ENCODE measurements at places on chromosomes 4 and X. TPM values are rescaled to one million over a fixed set of nuclear protein-coding genes. Genes with fewer than 3 reads are reported as not detected.

DNA sequence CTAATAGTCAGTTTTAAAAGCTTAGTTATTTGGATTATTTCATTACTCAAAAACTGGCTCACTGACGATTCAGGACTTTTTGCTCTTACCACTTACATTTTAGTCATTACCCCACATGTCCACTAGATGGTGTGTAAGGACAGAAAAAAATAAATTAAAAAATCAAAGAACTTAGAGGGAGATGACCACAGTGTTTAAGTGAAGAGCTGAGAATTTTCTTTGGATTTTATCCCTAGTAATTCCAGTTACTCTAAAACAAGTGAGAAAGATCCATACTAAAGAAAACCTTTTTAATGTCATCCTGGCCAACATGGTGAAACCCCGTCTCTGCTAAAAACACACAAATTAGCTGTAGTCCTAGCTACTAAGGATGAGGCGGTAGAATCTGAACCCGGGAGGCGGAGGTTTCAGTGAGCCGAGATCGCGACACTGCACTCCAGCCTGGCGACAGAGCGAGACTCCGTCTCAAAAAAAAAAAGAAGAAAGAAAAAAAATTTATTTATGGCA is 26.4 kb upstream of the TMPRSS11B start:
- DNase-seq, result peak; percentile 79

DNA sequence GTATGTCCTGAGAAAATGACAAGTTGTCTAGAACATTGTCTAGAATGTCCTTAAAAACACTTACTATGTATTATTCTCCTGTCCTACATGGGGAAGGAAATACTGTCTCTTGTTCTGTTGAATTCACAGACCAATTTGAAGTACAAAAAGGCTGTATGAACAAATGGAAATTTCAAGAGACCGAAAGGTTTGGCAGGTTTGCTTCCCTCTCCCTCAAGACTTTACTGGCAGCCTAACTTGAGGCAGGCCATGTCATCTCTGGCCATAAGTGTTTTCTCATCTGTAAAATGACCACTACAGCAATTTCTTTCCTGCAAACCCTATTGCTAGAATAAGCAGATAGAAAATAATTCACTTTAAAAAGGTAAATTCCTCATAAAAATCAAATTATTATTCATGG is 191.2 kb upstream of the BMP3 start:
- DNase-seq, result no peak

- DNase-seq, result no peak
Observed at GRCh38 chr4:12573716-12574115, 910.4 kb downstream of the RAB28 start.

GRCh38 chr4:108602163-108602562 is 18.2 kb upstream of the RPL34 start:
- DNase-seq, result no peak

DNA sequence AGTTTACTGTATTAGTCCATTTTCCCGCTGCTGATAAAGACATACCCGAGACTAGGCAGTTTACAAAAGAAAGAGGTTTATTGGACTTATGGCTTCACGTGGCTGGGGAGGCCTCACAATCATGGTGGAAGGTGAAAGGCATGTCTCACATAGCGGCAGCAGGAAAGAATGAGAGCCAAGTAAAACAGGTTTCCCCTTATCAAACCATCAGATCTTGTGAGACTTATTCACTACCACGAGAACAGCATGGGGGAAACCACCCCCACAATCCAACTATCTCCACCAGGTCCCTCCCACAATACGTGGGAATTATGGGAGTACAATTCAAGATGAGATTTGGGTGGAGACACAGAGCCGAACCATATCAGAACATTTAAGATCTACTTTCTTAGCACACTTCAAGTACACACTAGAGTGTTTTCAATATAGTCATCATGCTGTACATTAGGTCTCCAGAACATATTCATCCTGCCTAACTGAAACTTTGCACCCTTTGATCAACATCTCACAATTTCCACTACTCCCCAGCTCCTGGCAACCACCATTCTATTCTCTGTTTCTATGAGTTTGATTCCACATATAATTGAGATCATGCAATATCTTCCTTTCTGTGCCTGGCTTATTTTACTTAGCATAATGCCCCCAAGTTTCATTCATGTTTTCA is 341.0 kb downstream of the ARHGAP24 start:
- no peak for DNase-seq

- DNase-seq, result no peak
Observed at GRCh38 chr4:38982361-38983095, 49.7 kb downstream of the TMEM156 start.

DNA sequence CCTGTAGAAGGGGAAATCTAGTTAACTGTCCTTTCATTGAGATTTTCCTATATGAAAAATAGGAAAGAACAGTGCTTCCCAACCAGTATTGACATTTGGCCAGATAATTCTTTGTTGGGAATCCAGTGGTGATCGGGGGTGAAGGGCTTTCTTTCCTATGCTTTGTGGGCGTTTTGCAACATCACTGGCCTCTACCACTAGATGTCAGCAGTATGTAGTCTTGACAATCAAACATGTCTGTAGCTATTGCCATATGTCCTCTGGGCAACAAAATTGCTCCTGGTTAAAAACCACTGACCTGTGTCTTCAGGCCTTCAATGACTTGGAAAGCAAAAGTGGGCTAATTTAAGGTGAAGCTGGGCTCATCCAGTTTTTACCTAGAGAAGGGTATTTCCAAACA is 658.5 kb downstream of the DACH2 start:
- DNase-seq, result no peak

DNA sequence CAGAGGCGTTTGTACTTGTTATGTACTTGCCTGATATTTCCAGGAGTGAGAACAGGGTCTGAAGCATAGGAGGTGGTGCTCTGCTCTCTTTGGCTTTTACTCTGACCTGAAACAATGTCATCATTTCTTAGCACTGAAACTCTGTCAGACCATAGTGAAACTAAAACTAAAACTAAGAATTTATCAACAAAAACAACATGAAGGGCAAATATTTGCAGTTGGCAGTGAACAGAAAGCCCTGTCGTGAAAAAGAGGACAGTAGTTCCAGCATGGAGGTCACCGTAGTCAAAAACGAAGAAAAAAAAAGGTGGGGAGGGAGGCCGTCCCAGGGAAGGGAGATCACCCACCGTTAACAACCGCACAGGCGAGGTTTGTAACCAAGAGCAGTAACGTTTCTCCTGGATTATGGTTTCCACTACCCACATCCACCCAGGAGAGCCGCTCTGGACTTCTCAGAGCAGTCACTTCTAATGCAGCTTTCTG is 97.5 kb downstream of the ANK2 start:
- peak; percentile 31 for DNase-seq

The LARP1B gene
- total RNA-seq, result 25.5 TPM

The GAGE13 gene
- not detected for total RNA-seq

DNA sequence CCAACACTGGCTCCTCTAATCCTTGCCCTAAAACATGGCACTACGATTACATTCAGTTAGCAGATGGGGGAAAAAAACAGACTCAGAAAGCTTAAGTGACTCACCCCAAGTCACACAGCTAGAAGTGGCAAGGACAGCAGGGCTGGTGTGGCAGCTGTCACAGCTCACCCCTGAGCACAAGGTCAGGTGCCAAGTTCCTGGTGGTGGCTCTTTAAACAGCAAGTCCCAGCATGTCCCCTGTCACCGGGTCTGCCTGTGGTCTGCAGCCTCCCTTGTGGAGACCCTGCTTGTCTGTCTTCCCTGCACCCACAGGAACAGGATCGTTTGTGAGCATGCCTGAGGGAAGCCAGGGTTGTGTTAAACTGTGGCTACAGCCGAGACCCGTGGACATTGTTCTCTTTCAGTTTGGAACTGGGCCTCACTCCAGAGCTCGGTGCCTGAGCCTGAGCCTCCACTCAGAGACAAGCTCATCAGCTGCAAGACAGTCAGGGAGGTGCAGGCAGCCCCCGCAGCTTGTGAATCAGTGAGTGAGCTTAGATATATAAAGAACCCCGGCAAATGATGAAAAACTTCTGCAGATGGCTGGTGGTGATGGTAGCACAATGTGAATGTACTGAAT is 260.8 kb downstream of the BCOR start:
- no peak for DNase-seq

DNA sequence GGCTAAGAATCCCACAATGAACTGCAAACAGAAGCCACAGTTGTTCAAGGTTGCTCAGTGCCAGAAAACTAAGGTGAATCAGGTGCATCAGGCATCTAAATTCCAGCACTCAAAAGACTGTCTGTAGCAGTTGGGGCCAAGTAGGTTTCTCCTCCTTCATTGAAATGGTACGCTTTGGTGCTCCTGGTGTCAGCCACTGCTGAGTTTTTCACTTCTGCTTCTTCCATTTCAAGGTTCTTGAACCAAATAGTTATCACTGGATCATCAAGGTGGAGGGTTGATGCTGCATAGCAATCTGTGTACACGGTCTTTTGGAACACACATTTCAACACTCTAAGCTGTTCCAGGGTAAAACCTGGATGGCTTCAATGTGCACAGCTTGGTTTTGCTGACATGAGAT is 74.4 kb downstream of the TMA16 start:
- no peak for DNase-seq

- DNase-seq, result peak; percentile 47
Observed at GRCh38 chr4:147407261-147408045, 73.4 kb upstream of the EDNRA start.

DNA sequence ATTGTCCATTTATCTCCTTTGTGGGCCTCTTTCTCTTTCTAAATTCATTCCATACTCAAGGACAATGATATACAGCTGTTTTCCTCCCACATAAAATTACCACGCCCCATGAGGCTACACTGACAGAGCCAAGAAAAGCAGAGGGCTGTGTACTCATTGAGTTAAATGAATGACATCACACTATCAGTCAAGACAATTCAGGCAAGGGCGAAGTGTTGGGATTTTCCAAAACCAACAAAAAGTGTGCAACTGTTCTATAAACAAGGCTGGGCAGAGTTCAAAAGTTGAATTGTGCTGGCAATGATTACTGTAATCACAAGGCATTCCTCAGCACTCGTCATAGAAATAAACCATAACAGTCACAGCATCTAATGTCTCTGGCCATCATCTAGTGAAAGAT is 799.6 kb upstream of the DIAPH2 start:
- peak; percentile 0 for DNase-seq

The GAB1 gene
- total RNA-seq, result 16.1 TPM

DNA sequence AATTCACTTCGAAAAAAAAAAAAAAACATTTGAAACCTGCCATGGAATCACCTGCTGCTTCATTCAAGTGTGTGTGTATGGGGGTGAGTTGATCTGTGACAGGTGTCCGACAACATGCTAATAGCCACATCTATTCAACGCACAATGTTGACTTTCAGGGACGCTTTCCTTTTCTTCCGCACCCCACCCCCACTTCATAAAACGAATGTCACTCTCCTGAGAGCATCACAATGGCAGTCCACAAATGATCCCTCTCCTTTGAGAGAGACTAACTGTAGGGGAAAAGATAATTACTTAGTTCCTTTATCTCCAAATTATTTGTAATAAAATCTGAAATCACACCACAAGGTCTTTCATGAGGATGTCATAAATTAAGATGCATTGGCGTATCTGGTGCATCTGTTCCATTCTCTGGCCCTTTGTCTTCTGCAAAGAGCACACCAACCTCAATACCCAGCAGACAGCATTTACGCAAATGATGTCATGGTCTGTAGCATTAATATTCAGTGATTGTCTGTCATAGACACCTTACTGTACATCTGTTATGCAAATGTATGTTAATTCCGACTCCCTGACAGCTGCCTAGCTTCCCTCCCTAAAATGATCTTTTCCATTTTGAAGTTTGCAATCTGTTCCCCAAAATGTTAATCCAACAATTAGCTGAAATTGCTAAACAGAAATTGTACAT is 640.0 kb upstream of the BOD1L1 start:
- DNase-seq, result no peak

- DNase-seq, result no peak
Observed at GRCh38 chr4:126395664-126396063, 1080.9 kb downstream of the FAT4 start.

- DNase-seq, result peak; percentile 60
Observed at GRCh38 chr4:163484906-163485305, 9.6 kb upstream of the TMA16 start.

DNA sequence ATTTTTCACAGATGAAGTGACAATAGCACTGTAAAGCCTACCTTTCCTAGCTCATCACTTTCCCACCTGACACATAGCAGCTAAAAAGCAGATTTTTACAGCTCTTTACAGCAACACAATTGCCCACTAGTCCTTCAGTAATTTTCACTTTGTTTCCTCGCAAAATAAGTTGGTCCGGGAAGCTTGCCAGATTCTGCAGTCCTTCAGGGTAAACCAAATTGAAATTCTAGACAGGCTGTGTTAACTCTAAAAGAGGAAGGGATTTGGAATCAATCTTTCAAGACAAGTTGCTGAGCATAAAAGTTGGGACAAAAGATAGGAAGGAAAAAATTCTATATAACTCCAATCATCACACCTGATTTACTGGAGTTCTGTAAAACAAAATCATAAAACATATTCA is 8.7 kb downstream of the C1QTNF7 start:
- DNase-seq, result peak; percentile 56

DNA sequence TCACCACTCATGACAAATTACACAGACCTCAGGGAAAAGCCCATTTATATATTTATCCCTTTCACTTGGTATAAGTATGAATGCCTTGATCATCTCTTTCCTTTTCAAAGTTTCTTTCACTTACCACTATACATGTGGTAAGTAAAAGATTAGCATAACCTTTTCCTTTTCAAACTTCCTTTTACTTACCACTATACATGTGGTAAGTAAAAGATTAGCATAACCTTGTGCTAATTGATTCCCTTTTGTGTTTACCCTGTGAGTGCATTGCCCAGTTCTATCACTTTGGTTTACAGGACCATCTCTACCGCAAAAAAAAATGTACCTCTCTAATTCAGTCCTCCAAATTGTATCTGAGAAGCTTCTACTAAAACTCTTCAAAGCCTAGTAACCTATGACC is 32.7 kb upstream of the TCEANC start:
- no peak for DNase-seq

GRCh38 chr4:135268369-135268768 is 1066.8 kb upstream of the PABPC4L start:
- no peak for DNase-seq

DNA sequence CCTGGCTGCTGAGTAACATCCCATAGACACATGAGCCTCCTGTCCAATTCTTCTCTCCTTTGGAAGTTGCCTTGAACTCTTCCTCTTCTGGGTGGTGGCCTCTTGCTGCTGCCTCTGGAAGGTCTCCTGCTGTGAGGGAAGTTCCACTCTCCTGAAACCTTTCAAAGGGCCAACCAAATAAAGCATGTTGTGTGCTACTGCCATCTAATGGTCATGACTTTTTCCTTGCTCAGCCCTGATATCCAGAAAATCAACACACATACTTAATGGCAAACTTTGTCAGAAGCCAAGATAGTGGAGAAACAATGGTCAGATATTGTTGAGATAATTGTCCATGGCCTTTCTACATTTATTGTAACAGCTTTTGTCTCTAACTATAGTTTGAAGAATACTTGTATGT is 19.1 kb upstream of the ZXDA start:
- no peak for DNase-seq

GRCh38 chrX:21559417-21559816 is 98.7 kb downstream of the KLHL34 start:
- DNase-seq, result no peak

DNA sequence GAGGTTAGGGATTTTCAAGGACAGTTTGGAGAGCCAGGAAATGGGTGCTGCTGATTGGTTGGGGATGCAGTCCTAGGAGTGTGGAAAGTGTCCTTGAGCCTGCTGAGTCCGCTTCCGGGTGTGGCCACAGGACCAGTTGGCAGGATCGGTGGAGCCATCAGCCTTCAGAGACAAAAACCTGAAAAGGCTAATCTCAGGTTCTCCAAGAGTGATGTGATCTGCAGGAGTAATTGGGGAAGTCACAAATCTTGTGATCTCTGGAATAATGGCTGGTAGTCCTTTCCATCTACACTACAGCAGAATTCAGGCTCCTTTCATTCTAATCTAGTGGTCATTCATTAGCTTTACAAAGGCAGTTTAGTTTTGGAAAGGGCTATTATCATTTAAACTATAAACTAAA is 55.9 kb upstream of the BMP2K start:
- DNase-seq, result no peak

All from fibroblast of villous mesenchyme (primary cell).